ENCODE measurements at places on chromosomes 4 and X.

DNA sequence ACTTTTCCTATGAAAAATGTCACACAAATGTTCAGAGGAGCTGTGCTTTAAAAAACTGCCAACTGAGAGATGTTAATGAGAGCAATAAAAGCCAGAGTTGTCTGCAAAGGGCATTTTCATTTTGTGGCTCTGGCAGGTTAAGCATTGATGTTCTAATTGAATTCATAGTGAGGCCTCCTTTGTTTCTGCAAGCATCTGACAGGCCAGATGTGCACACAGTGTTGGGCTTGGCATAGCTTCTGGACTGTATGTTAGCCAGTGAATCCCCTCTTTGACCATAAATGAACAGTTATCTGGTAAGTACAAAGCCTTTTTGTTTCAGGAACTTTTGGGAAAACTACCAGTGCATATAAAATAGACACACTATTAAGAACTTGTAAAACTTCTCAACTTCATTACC is 81.9 kb downstream of the JADE3 start:
- no peak for DNase-seq

GRCh38 chrX:1734806-1735205 is 119.9 kb downstream of the ASMT start:
- no peak for DNase-seq

GRCh38 chrX:19280636-19281035 is 63.1 kb upstream of the PDHA1 start:
- no peak for DNase-seq

GRCh38 chrX:3178329-3178728 is 137.1 kb downstream of the ARSF start:
- no peak for DNase-seq

DNA sequence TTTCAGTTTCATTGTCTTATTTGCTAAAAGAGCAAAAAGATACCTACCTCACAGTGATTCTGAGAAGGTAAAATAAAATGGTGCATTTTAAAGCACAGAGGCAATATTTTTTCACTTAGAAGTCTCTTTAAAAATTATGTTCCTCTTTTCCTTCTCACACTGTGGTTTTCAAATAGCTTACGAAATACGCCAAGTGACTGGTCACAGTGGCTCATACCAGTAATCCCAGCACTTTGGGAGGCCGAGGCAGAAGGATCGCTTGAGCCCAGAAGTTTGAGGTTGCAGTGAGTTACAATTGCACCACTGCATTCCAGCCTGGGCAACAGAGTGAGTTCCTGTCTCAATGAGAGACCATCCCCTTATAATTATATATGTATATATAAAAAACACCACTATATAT is 372.6 kb downstream of the FBXO8 start:
- DNase-seq = no peak

- DNase-seq = no peak
Observed at GRCh38 chr4:42625329-42625728, 31.6 kb downstream of the ATP8A1 start.

DNA sequence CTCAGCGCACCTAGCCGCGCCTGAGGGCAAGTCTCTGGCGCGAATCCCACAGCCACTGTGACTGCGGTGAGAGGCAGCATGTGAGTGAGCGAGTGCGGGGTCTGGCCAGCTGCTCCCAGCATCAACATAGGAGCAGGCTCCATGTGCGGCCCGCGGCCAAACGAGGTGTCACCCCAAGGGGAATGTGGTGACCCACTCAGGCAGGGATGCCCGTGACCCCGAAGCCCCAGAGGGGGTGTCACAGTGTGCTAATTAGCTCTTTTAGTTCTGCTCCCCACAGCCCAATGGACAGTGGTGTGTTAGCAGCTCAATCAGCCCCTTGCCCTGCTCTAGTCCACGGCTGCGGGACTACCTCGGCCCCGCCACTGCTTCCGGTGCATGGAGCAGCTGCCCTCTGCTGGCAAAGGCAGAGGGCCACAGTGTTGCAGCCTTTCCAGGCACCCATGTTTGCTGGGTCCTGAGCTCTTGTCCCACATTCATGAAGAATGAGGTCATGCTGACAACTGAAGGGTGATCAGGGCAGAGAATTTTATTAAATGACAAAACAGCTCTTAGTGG is 61.4 kb downstream of the AGA start:
- no peak for DNase-seq

DNA sequence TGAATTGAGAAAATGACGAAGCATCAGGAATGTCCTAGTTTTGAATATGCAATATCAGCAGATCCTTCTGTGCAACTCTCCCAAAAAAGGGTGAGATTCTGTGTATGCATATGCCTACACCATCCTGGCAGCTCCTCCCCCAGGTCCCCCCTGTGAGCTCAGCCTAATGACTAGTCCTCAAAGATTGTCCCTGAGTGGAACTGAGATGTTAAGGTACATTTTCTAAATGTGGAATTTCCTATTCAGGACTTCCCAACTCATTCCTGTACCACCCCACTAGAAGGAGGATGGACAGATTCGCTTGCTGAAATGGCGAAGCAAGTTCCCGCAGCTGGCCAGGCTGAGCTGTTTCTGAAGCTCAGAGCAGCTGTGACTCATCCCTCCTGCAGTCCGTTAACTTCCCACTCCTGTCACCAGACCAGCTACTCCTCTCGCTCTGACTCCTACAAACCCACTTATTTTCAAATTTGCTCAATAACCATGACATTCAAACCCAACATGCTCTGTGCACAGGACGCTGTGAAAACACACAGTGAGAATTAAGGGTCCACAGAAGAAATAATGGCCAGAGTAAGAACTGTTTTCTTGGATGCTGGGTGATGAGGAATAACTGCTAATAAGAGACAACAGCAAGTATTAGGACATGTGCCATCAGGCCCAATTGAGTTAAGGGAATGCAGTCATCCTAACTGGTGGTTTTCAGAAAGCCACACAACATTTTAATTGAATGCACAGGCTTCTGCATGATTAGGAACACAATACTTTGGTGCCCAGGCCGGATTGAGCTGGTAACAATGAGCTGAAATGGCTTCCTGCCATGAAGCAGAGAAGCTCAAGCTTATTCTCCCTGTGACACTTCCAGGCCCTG is 40.0 kb upstream of the IRF2 start:
- no peak for DNase-seq

- no peak for DNase-seq
Observed at GRCh38 chr4:101967697-101968346, 177.3 kb downstream of the BANK1 start.

- no peak for DNase-seq
Observed at GRCh38 chr4:147965056-147965455, 233.2 kb downstream of the ARHGAP10 start.

- no peak for DNase-seq
Observed at GRCh38 chr4:28508636-28509035, 1648.0 kb downstream of the STIM2 start.

DNA sequence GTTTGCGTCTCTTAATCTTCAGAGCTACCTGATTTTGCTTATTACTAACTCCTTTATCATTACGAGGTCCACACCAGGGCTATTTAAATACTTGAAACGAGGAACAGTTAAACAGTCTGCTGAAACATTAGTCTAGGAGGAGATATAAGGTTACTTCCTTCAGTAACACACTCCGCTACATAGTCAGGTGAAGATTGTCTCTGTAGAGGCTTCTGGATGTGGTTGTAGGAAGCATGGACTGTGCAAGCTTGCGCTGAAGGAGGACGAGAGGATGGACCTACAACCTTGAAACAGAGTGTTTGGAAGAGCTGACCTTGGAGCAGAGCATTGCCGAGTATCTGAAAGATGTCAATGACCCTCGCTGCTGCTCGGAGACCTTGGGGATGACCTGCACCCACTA is at the start of gene CLRN2:
Gene CLRN2, plus strand, starts transcription at position 301 of the 400 bp plus-strand sequence. CDS start 102 bp downstream, outside the sequence.
- DNase-seq = no peak

GRCh38 chr4:105387466-105387865 is 86.4 kb downstream of the PPA2 start:
- no peak for DNase-seq

GRCh38 chr4:106775636-106776035 is 260.5 kb downstream of the DKK2 start:
- no peak for DNase-seq

DNA sequence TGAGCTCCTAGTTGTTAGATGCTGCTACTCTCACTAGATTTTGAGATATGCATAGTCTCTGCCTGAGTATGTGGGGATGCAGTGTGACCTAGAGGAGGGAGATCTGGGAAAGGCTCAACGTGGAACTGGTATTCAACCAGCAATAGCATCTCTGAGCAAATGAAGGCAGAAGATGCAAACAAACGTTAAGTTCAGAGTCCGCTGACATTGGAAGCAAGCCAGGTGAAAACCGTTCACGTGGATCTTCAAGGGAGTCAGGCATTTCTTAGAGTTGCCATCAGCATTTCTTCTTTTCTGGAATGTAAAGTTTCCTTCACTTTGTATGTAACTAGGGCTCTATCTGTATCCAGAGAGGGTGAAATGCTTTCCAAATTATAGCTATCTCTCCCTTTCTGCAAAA is 59.9 kb downstream of the C4orf51 start:
- DNase-seq = no peak

DNA sequence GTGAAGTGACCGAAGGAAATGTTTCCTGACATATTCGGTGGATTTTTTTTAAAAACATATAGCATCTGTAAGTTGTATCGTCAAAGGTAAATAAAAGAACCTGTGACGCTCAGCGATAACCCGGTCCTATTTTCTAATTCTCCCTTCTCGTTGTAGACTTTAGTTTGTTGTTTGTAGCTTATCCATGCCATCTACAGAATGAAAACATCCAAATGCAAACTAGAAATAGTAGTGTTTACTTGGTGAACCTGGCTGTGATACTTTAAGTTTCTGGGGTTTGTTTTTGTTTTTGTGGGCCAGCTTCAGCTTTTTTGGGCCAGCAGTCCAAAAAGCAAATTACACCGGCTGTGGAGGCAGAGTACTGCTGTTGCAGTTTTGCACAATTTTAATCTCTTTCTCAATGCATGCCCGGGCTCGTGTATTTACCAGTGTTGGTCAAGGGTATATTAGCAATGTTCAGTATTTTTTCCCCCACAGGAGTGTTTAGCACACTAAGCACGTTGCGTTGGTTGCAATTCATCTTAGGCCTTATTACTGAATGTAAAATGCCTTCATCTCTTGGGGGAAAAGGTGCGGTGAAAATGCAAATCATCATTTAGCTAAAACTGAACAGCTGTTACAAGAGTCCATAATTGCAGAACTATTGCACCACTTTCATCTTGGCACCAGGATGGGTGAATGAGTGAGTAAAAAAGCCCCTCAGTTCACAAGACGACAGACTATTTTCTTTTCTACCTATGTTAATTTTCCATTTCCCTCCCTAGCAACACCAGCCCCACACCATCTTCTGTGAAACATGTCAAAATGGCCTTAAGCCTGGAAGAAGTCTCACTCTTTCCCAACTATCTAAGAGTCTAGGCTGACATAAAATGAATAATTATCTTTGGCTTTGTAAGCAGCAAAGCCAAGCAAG is 1.7 kb upstream of the CNOT6L start:
- no peak for DNase-seq

DNA sequence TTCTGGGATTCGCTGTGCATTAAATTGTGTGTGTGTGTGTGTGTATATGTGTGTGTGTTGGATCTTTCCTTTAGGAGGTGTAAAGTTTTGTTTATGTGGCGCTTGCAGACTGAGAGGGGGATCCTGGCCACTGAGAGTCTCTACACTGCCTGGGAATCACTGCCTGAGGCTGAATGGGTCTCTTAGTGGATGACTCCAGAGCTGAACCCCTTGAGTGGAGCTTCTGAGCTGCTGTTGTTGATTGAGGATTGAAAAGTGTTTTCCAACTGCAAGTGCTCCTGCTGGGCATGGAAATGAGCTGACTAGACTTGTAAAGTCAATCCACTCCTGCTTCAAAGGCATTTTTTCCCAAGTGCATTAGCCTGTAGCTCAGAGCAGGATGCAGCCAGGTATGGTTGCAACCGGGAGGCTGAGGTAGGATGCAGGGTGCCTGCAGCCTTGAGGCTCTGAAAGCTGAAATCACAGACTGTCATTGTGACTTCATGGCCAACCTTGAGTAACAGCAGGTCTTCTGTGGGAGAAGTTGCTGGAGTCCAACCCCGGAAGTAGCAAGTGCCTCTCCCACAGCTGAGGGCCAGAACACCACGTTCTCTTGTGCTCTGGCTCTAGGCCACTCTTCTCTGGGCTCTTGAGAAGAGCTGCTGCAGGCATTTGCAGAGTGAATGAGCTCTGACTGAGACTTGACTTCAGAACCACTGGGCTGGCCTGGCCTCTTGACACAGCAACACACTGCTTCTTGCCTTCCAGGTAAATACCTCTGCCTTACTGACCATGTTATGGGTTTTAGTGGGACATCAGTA is at the start of gene TBX22:
Gene TBX22, plus strand, starts transcription at position 613 of the 800 bp plus-strand sequence. CDS start 7,517 bp downstream, outside the sequence.
- no peak for DNase-seq

DNA sequence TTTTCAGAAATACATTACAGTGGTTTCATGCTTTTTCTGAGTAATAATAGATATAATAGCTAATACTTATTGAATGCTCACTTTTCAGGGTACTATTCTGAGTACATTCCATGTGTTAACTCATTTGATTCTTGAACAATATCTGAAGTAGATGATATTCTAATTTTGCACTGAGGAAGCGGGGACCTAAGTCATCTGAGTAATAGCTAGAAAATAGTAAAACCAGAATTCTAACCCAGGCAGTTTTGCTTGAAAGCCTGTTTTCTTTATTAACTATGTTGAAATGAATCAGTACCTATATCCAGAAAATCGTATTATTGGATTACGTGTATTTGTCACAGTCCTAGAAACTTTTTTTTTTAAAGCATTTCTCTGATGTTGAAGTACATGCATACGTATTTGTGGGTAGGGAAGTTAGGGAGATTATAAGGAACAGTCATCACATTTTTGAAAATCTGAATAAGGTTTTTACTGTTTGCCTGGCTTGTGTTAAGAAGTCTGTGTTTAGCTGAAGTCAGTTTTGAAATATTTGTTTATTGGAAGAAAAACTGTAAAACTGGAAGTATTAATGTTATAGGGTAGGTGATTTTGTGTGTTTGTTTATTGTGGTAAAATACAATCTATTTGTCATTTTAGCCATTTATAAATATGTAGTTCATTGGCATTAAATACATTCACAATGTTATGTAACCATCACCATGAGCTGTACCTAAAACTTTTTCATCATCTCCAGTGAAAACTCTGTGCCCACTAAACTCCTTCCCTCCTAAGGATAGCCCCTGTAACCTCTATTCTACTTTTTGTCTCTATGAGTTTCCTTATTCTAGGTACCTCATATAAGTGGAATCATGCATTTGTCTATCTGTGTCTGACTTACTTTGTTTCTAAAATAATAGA is 55.3 kb downstream of the FIP1L1 start:
- no peak for DNase-seq

DNA sequence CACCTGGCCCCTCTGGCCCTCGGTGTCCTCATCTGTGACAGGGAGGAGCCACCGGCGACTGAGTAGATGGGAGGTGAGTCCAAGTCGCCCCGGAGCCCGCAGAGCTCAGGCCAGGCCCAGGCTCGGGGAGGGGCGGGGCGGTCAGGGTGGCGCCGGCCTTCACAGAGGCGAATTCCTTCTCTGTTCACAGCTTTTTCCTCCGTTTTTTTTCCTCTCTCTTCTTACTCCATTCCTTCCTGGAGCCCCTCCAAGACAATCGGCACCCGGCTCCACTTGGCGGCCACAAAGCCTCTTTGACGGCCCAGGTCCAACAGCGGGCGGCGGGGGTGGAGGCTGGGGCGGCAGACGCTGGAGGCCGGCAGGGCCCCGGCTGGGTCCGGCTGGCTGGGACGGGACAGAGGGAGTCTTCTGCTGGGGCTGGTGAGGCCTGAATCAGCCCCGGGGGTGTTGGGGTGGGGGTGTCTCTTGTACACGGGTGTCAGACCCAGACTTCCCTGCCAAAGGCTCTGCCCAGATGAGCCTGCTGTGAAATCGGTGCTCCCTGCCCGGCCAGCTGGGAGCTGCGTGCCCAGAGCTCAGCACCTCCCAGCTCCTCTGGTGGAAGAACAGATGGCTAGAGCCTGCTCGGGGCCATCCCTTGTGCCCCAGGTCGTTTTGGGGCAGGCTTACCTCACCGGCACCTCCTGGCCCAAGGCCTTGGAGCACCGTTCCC is 22.6 kb downstream of the FGFRL1 start:
- no peak for DNase-seq

GRCh38 chr4:136768213-136768924 is 763.9 kb downstream of the PCDH18 start:
- DNase-seq = no peak

Measured in CD8-positive, alpha-beta memory T cell (primary cell).